Stimulated activated CD4-positive, alpha-beta T cell treated with anti-CD3 and anti-CD28 coated beads, TNF-alpha, amount 100 ng/mL, for 48 hours (primary cell): ENCODE measurements at places on chromosomes 5 and 9.

DNA sequence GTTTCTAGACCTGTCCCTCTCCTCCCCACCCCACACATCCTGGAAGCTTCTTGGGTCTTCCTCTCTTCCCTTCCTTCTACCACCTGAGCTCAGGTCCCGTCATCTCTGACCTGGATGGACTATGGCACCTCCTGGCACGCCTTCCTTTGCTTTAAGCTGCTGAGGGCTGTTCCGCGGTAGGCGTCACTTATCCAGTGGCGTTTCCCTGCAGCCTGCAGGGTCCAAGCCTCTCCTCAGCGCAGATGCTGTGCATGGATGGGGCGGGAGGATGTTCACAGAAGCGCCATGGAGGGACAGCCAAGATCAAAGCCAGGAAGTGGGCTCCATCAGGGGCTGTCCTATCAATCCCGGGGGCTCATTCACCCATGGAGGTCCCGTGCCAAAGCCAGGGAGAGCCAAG is 23.8 kb upstream of the CNOT6 start:
- DNase-seq, result no peak

GRCh38 chr5:170783498-170784247 is at the start of gene GABRP:
Gene GABRP (plus strand): TSS chr5:170783725. CDS start chr5:170788616, 4,891 bp downstream.
- no peak for DNase-seq

GRCh38 chr9:129352146-129352865 is 174.2 kb upstream of the IER5L start:
- DNase-seq, result no peak

GRCh38 chr9:99101812-99102211 is 3.1 kb upstream of the TGFBR1 start:
- DNase-seq, result no peak

DNA sequence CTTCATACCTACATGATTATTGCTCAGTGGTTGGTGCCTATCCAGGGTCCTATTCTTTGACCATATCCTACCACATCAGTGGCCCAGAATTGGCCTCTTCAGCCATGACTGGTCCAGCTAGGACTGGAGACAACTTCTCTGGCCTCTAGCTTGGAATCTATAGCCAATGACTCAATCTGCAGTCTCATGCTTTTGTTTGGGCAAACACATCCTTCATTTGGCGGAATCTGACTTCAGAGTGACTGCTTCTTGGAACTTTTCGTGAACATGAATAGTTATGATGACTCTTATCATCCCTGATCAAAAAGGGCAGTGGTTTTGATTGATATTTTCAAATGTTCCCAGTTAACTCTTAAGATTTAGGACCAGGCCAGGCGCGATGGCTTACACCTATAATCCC is 134.1 kb downstream of the PAPPA start:
- no peak for DNase-seq

- DNase-seq, result no peak
These were observed 27.7 kb downstream of the G3BP1 start for GRCh38 chr5:151799407-151799806.

DNA sequence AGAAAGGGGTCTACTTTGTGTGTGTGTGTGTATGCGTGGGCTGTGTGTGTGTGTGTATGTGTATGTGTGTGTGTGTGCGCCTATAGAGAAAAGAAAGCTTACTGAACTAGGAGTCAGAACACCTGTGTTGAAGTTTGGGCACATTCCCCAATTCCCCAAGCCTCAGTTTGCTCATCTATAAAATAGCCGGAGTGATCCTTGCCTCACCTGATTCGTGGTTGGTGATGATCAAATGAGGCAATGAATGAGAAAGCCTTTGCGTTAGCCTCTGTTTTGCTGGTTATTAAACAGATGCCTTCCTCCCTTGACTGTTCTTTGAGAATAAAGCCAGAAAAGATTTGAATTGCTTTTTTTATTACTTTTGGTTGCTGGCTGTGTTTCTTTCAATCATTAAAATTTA is 20.6 kb downstream of the ABLIM3 start:
- DNase-seq, result no peak

DNA sequence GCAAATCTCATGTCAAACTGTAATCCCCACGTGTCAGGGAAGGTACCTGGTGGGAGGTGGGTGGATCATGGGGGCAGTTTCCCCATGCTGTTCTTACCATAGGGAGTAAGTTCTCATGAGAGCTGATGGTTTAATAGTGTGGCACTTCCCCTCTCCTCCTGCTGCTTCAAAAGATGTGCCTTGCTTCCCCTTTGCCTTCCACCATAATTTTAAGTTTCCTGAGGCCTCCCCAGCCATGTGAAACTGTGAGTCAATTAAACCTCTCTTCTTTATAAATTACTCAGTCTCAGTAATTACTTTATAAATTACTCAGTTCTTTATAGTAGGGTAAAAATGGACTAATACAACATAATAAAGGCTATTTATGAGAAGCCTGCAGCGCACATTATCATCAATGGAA is 7.1 kb upstream of the CNTRL start:
- no peak for DNase-seq

- DNase-seq, result no peak
These were observed 24.0 kb downstream of the RANBP17 start for GRCh38 chr5:170885809-170886208.

GRCh38 chr5:53512539-53512938 is 32.1 kb downstream of the FST start:
- DNase-seq, result no peak

DNA sequence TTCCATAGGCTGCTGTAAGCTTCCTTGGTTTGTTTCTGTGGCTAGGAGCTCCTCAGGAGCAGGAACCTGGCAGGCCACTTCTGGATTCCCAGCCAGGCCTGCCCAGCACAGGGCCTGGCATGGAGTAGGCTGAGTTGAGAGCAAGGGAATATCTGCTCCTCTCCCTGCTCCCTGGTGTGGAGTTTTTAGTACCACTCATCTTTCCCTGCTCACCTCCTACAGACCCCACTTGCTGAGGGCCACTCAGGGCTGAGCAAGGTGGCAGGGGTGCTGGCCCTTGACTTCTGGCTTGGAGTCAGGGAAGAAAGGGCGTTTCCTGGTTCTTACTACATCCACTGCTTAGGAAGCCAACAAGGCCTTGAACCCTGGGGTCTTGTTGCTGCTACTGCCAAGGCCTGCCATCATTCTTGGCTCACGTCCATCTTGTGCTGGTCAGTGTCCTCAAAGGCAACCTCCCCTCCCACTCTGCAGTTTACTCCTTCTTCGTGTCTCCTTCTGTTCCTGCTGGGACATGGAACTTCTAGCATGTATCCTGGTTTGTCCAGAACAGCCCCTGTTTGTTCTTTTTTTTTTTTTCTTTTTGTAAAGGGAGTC is 54.9 kb downstream of the PSD2 start:
- DNase-seq, result no peak

GRCh38 chr5:80466669-80467485 is 21.0 kb upstream of the FAM151B start:
- no peak for DNase-seq

DNA sequence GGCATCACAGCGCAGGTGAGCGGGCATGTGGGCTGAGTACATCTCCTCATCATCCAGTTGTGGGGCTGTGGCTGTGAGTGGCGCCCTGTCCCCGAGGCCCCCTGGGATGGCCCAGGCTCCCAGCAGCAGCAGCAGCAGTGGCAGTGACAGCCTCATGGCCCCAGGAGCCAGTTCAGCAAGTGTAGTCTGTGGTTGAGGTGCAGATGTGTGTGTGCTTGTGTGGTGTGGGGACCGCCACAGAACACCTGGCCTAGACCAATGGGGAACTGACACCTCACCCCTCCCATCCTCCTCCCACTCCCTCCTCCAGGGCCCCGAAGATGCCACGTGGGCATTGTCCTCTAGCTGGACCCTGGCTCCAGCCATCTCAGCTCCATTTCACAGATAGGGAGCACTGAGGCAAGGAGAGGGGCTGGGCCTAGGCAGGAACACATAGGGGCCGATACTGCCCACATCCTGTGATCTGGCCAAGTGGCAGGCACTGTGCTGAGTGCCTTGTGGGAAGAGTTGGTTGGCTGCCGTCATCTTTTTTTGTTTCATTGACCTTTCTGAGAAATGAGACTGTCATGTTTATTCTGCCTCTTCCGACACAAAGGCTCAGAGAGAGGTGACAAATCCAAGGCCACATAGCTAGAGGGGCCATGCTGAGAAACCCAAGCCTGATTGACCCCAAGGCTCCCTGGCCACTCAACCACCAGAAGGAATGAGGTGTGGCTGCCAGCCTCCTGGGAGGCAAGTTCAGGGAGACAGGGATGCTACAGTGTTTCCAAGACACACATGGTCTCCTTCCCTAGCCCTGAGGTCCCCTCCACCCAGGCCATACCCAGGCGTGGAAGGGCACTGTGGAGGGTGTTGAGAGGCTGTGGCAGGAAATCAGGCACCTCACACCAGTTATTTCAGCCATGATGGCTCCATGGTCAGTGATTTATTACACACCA is at the start of gene MZB1:
MZB1 (minus strand) TSS at position 213 of the 938 bp plus-strand sequence; CDS start at position 156, 57 bp downstream.
- no peak for DNase-seq

GRCh38 chr5:115363879-115364278 is 67.4 kb upstream of the CCDC112 start:
- DNase-seq, result no peak

DNA sequence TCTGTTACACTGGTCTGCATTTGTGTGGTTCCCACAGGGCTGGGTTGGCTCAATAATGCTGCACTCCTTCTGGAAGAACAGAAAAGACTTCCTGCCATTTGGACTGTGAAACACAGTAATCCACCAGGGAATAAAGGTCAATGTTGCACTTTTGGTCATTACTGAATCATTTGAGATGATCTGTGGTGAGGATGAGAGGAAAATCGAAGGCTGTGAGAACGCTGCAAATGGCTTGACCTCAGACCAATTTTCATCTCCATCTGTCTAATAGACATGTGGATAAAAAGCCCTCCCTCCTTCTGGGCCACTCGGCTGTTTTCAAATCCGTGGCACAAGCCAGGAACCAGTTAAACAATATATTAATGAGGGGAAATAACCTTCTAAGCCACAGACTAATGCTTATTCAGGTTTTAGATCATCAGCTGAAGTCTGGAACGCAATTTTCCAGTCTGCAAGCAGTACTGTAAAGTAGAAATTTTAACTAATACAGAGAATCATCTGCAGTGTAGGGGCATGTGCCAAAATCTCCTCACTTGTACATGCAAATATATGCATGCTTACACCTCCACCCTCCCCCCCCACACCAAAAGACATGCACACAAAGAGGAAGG is 20.2 kb downstream of the TLE1 start:
- DNase-seq, result no peak

- DNase-seq, result no peak
These were observed 1.6 kb downstream of the DCTN4 start for GRCh38 chr5:150757087-150757649.

DNA sequence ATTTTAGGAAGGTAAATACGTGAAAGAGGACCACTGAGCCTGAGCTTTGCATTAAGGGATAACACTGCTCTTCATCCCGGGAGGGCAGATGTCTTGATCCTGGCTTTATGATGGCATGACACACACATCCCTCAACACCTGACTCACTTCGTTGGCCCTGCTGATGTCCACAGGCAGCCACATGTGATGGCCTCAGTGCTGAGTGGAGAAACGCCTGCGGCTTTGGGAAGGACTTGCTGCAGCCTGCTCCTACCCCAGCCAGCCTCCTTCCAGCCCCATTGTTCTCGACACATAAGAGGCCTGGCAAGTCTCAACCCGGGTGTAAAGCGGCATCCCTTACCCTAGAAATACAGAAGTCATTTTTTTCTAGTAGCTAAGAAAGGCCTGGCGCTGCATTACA is 169.0 kb downstream of the SYK start:
- no peak for DNase-seq
